Activated T-helper 1 cell treated with anti-CD3 and anti-CD28 coated beads, Interleukin-12 subunit alpha, Interleukin-12 subunit beta, Interleukin-2, Interleukin-4 antibody, amounts not matched to agents 30 ng/mL and 10 ng/mL and 1 ng/mL, durations not matched to agents 14 hours and 24 hours and 36 hours (primary cell): ENCODE measurements at places on chromosomes 16 and 17. TPM values are rescaled to one million over a fixed set of nuclear protein-coding genes. Genes with fewer than 3 reads are reported as not detected.

Gene MYH8
- not detected in 2 replicates for total RNA-seq

Gene FNDC8
- total RNA-seq = not detected in 2 replicates

DNA sequence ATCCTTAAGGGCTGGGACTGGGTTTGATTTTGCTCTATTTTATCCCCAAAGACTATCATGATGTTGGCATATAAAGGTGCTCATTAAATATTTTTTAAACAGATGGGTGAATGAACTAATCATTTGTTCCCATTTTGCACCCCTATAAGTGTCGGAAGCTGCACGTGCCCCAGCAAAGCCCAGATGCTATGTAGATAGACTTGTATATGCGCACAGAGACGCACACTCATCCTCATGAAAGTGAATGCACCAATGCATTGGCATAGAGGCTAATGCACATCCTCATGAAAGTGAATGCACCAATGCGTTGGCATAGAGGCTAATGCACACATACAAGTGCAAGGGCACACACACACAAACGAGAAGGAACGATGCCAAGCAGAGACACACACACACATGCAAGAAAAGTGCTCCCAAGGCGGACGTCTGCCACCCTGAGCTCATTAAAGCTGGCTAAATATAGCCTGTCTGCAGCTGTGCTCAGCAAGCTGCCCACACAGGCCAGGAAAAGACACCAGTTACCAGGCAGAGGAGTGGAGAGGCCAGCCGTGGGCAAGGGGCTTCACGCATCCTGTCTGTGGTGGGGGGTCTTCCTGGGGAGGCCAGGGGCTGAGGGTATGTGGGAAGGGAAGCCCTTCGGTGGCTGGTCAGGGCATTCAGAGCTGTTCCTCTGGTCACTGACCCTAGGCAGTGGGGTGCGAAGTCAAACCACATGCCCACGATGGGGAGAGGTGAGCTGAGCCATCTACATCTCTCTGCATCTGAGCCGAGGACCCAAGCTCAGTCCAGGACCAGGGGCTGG, 52.6 kb downstream of the PIMREG start:
- peaks cover 10% of the 10 kb centered on the region for H3K27me3 ChIP-seq
- H3K4me1 ChIP-seq = peaks cover 19% of the 10 kb centered on the region
- H3K36me3 ChIP-seq = no peaks in the 10 kb centered on the region
- DNase-seq = no peak

- H3K27me3 ChIP-seq = peaks cover 6% of the 10 kb centered on the region
- peak overlapping the region; percentile 82 for H3K4me3 ChIP-seq
- DNase-seq = peak; percentile 65
- H3K4me1 ChIP-seq = peaks cover 39% of the 10 kb centered on the region
- H3K27ac ChIP-seq = peak overlapping the region; percentile 63
Observed at GRCh38 chr16:56617212-56618085, 8.1 kb upstream of the MT1E start.

GRCh38 chr16:56860226-56861020, 4.6 kb upstream of the SLC12A3 start:
- peaks cover 50% of the 10 kb centered on the region for H3K4me1 ChIP-seq
- H3K36me3 ChIP-seq = peaks cover 1% of the 10 kb centered on the region
- H3K27me3 ChIP-seq = peaks cover 1% of the 10 kb centered on the region
- peak overlapping the region; percentile 77 for H3K27ac ChIP-seq
- peak; percentile 58 for DNase-seq

DNA sequence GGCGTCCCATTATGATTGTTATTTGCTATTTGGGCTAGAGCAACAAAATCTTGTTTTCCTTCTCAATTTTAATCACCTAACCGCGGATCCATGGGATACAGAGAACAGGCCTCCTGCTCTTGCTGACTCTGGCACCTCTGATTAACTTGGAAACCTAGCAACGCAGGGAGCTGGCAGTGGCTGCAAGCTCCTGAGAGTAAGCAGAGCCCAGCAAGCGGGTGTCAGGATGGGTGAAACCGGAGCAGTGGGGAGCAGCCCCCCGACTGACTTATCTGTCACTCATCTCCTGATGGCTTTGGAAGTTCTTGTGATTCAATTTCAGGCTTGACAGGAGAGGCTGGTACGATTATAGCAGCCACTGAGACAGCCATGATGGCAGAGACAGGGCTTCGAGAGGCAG, 45.5 kb upstream of the CDC42EP4 start:
- no peak for DNase-seq
- no peak overlapping the region for H3K4me3 ChIP-seq
- no peaks in the 10 kb centered on the region for H3K36me3 ChIP-seq
- no peaks in the 10 kb centered on the region for H3K4me1 ChIP-seq
- no peaks in the 10 kb centered on the region for H3K27me3 ChIP-seq

DNA sequence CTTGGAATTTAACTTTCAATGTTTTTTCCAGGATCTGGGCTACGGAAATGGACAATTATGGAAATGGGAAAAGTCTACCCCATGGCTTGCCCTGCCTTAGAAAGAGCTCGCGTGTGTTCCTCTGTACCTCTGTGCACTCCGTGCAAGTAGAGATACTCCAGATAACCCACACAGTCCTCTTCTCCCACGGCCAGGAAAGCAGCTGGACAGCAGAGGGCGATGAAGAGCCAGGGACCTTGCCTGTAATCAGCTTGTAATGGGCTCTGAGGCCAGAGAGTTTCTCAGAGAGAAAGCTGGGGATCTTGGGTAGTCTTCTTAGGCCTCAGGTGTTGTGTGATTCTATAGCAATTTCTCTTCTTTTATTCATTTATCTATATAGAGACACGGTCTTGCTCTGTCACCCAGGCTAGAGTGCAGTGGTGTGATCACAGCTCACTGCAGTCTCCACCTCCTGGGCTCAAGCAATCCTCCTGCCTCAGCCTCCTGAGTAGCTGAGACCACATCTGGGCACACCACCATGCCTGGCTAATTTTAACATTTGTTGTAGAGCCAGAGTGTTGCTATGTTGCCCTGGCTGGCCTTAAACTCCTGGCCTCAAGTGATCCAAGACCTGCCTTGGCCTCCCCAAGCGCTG, 2.4 kb upstream of the SOCS7 start:
- peaks cover 4% of the 10 kb centered on the region for H3K36me3 ChIP-seq
- DNase-seq = peak; percentile 77
- peaks cover 21% of the 10 kb centered on the region for H3K4me1 ChIP-seq
